ENCODE measurements at places on chromosomes 6 and 20. TPM values are rescaled to one million over a fixed set of nuclear protein-coding genes. Genes with fewer than 3 reads are reported as not detected.
A peak's percentile ranks its signal among the peaks of the same experiment; 100 is the strongest.

DNA sequence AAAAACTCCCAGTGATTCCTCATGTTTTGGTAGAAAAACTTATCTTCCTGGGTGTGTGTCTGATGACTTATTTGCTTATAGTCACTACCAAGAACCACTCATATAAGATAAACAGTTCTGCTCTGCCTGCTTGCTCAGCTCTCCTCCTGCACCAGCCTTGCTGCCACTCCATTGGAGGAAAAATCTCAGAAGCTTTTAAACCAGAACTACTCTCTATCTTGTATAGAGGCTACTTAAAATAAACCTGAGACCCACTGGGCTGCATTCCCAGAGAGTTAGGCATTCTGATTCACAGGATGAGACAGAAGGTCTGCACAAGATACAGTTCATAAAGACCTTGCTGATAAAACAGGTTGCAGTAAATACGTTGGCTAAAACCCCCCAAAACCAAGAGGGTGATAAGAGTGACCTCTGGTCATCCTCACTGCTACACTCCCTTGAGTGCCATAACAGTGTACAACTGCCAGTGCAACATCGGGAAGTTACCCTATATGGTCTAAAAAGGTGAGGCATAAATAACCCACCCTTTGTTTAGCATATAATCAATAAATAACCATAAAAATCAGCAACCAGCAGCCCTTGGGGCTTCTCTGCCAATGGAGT is 728.3 kb downstream of the EPHA7 start:
- peak; percentile 29 for DNase-seq

DNA sequence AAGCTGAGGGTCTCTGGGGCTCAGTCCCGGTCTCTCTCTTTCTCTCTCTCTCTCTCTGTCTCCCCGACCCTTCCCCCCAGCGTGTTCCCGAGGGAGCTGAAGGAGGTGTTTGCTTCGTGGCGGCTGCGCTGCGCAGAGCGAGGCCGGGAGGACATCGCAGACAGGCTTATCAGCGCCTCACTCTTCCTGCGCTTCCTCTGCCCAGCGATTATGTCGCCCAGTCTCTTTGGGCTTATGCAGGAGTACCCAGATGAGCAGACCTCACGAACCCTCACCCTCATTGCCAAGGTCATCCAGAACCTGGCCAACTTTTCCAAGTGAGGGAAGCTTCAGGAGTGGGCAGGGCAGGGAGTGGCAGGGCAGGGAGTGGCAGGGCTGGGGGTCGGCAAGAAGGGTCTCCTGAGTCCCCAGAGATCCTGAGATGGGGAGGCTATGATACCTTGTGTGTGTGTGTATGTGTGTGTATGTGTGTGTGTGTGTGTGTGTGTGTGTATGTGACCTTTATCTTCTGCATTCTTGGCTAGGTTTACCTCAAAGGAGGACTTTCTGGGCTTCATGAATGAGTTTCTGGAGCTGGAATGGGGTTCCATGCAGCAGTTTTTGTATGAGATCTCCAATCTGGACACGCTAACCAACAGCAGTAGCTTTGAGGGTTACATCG is 13.6 kb upstream of the ZBTB9 start:
- no peak for DNase-seq

GRCh38 chr6:126033696-126034095 is 47.4 kb downstream of the TRMT11 start:
- DNase-seq = peak; percentile 74

DNA sequence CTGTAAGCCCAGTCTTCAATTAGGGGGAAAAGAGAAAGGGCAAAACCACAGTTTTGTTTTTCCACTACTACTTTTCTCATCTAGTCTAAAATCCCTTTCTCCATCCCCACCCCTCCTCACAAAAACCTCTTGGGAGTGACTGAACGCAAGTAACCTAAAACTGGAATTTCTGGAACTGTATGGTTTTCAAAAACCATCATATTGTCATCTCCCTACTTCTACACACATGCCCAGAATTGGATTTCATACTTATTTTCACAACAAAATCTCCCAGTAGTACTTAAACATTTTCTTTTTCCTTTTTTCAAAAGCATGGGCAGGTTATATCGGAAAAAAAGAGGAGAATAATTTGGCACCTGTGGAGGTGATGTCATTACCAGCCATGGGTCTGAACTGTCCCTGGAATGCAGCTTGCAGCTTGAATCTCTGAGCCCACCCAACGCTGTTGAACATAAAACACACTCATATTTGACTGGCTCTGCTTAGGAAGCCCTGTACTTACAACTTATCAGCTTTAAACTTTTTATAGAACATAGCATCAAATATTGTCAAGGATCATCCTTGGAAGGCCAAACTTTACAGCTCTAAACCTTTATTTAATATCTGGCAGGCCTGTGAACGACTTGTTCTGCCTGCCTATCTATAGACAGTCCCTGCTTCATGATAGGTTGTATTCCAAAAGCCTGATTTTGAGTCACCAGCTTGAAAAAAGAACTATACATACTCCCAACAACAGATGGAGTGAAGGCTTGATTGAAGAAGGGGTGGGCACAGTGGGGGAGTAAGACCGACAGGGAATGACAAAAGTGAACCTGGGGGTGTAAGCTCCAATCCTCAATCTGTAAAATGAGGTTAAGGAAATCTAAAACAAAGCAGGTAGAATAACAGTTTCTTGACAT is 59.3 kb downstream of the EPB41L2 start:
- DNase-seq = no peak

- no peak for DNase-seq
Observed at GRCh38 chr20:22824077-22824476, 211.0 kb upstream of the SSTR4 start.

HLA-DRA gene
- 0.46 TPM for total RNA-seq

EYA2 gene
- 1.7 TPM for total RNA-seq

GABRR2 gene
- total RNA-seq = not detected

Data from Daoy (cell line).